Amniotic stem cell (primary cell): ENCODE measurements at places on chromosomes 5 and 9.

- no peak for DNase-seq
Observed at GRCh38 chr9:102669220-102669619, 325.9 kb upstream of the CYLC2 start.

- no peak for DNase-seq
Observed at GRCh38 chr5:90408571-90409317, 812 bp downstream of the CETN3 start.

GRCh38 chr5:1858436-1858835, 24.3 kb downstream of the IRX4 start:
- DNase-seq: no peak

- no peak for DNase-seq
Observed at GRCh38 chr9:33198165-33198564, 31.0 kb upstream of the B4GALT1 start.

DNA sequence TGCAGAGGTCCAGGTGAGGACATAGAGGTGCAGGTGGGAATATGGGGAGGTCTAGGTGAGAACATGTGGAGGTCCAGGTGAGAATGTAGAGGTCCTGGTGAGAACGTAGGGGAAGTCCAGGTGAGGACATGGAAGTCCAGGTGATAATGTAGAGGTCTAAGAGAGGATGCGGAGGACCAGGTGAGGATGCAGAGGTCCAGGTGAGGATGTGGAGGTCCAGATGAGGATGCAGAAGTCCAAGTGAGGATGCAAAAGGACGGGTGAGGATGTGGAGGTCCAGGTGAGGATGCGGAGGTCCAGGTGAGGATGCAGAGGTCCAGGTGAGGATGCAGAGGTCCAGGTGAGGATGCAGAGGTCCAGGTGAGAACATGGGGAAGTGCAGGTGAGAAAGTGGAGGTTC, 133.8 kb downstream of the MRPL36 start:
- DNase-seq: no peak

- no peak for DNase-seq
Observed at GRCh38 chr9:101087426-101087825, 58.9 kb downstream of the PLPPR1 start.

DNA sequence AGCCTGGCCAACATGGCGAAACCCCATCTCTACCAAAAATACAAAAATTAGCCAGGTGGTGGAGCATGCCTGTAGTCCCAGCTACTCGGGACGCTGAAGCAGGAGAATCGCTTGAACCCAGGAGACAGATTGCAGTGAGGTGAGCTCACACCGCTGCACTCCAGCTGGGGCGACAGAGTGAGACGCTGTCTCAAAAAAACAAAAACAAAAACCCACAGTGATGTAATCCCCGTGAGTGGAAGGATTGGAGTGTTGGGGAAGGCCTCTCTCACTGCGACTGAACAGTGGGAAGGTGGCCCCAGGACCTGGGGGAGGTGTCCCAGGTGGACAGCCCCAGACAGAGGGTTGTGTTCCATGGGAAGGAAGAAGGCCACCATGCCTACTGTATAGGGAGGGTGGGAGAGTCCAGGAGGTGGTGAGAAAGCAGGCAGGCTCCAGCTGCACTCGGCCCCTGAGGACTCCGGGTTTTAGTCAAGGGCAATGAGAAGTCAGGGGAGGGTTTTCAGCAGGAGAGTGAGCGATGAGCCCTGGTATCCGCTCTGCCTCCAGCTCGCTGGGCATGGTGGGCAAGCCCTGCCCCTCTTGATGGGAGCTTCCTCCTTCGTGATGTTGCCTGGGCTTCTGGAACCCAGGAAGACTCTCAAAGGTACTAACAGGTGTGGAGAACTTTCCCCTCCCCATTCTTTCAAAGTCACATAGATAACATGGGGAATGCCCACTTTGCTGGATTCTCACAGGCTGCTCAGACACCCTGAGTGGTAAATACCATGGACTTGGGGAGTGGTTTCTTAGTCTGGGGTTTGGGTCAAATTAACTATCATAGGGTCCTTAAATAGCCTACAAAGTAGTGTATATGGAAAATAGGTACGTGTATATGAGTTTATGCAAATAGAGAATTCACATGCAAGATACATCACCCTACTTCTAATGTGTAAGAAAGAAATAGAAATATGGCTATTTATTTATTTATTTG, 74.7 kb downstream of the PPARGC1B start:
- DNase-seq: no peak

DNA sequence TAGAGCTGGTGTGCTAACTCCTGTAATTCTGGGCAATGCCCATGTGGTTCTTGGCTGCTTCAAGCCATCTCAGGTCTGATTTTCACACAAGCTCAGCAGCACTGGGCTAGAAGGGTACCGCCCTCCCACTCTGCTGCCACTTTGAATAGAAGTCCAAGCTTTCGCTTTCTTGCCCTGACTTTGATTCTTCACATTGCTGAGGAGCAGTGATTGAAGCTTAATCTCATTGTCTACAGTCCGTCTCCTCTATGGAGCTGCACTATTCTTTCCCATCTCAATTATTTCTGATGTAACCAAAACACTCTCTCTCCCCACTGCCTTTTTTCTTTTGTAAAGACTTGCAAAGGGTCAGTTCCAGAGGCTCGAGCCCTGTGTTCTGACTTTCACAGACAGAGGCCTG, 12.9 kb upstream of the RNF183 start:
- no peak for DNase-seq

DNA sequence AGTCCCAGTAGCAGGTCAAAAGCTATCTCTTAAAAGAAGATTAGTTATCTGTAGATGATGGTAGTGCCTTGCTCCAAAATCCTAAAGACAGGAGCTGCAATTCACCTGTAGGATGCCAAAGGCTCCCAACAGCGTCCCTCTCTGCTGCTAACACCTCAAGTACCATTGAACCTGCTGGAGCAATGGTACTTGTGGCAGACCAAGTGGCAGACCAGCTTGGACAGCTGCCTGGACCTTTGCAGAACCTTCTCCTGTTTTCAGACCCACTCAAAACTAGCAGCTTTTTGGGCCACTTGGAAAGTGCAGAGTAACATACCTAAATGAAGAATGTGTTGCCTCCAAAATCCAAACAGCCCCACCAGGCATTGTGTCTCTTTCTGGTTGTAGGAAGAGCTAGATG, 6.9 kb upstream of the CCDC180 start:
- DNase-seq: no peak

DNA sequence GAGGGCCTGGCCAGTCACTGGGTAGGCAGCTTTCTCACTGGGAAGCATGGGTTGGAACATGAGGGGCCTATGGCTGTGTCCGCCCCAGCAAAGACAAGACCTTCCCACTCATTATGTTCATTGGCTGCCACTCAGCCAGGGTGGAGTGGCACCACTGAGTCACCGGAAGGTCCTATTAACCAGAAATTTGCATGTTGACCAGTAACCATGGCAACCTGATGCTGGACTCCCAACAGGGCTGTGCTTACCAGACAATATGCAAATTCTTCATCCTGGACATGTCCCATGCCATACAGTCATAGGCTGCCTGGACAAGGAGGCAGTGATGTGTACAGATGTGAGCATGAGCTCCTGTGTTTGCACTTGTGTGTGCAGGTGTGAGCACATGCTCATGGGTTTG, 66.7 kb downstream of the PSD2 start:
- DNase-seq: no peak

- DNase-seq: no peak
Observed at GRCh38 chr9:120910643-120911042, 16.0 kb downstream of the TRAF1 start.

GRCh38 chr9:117245175-117245829, 169.6 kb downstream of the ASTN2 start:
- DNase-seq: no peak
